Thoracic aorta endothelial cell (primary cell): ENCODE measurements at places on chromosomes 13 and 19. TPM values are rescaled to one million over a fixed set of nuclear protein-coding genes. Genes with fewer than 3 reads are reported as not detected.

ZNF835 gene
- total RNA-seq: 0.14 TPM in 1 of 2 replicates, not detected in the other

RHPN2 gene
- 3.1 and 4.7 TPM in 2 replicates for total RNA-seq

LATS2 gene
- 54.9 and 61.8 TPM in 2 replicates for total RNA-seq

FCHO1 gene
- total RNA-seq: 0.93 and 1.7 TPM in 2 replicates

OR7E24 gene
- total RNA-seq: not detected in 2 replicates

LAIR1 gene
- not detected in 2 replicates for total RNA-seq

LILRA1 gene
- total RNA-seq: not detected in 2 replicates

IGSF23 gene
- total RNA-seq: not detected in 2 replicates

ELSPBP1 gene
- total RNA-seq: not detected in 2 replicates

CNMD gene
- total RNA-seq: not detected in 2 replicates

CBLC gene
- not detected in 2 replicates for total RNA-seq

CRB3 gene
- not detected in 2 replicates for total RNA-seq
